Heart right ventricle (tissue), 16 donors: ENCODE measurements at places on chromosomes 3 and 15. TPM values are rescaled to one million over a fixed set of nuclear protein-coding genes. Genes with fewer than 3 reads are reported as not detected.

C3orf49 gene
- total RNA-seq = not detected

DNA sequence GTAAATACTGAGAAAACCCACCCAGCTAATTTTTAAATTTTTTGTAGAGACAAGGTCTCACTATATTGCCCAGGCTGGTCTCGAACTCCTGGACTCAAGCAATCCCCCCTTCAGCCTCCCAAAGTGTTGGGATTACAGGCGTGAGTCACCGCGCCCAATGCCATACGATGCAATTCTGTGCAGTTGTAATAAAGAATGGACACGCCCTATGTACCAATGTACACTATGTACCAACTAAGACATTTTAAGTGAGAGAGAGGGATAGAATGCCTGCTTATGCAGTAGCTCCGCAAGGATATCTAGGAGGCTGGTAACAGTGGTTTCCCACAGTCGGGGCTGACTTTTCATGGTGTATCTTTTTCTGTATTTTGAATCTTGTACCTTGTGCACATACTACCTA is 14.6 kb downstream of the ZNF710 start:
- no peaks in the 10 kb centered on the region for H3K36me3 ChIP-seq
- H3K4me3 ChIP-seq = no peak overlapping the region
- peaks cover 28% of the 10 kb centered on the region for H3K4me1 ChIP-seq

CFAP20DC gene
- not detected for total RNA-seq

- H3K4me3 ChIP-seq = no peak overlapping the region
- peaks cover 72% of the 10 kb centered on the region for H3K36me3 ChIP-seq
- DNase-seq = no peak
- H3K4me1 ChIP-seq = no peaks in the 10 kb centered on the region
- H3K27ac ChIP-seq = no peak overlapping the region
- no peaks in the 10 kb centered on the region for H3K27me3 ChIP-seq
These were observed 33.6 kb downstream of the ZNF280D start for GRCh38 chr15:56699743-56700142.

DNA sequence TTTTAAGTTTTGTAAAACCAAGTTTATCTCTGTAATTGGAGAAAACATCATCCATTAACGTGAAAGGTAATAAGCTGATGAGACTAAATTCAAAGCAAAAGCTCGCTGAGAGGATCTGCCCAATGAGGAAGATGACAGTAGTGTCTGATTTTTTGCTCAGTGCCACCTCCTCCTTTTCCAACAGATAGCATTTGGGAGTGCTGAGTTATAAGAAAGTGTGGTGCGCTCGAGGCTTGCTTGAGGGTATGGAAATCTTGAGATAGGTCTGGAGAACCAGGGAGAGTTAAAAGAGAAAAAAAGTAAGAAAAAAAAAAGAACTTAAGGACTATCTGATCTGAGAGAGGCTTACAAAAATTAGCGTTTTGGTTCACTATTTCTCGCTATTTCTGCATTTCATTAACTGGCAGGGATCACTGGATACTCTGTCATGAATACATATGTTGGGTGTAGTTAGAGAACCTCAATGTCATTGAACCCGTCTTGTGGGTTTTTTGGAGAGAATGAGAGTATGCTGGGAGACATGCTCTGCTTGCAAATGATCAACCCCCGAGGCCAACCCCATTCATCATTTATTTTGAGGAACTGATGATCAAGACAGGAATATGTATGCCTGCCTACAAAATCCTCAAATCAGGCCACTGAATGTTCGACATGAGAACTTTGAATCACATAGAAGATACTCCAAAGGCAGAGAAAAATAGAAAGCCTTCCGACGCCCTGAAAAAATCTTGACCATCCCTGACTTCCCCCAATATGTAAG is 973 bp upstream of the USP13 start:
- H3K27me3 ChIP-seq = no peaks in the 10 kb centered on the region
- H3K4me3 ChIP-seq = peak overlapping the region; percentile 88
- DNase-seq = no peak
- H3K4me1 ChIP-seq = peaks cover 37% of the 10 kb centered on the region
- peak overlapping the region; percentile 95 for H3K27ac ChIP-seq
- H3K36me3 ChIP-seq = no peaks in the 10 kb centered on the region

DNA sequence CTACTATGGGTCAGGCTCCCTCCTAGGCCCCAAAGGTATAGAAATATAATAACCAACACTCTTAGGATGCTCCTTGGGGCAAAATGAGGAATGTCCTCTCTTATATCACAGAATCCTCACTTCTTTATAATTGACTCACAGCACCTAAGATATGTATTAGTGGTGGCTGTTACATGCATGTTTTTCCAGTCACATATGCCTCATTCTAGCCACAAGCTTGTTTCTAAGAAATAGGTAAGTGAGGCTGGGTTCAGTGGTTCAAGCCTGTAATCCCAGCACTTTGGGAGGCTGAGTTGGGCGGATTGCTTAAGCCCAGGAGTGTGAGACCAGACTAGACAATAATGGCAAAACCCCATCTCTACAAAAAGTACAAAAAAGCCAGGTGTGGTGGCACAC is 57.9 kb upstream of the PSMD6 start:
- H3K4me3 ChIP-seq = no peak overlapping the region
- no peak for DNase-seq
- no peak overlapping the region for H3K27ac ChIP-seq
- no peaks in the 10 kb centered on the region for H3K36me3 ChIP-seq

DNA sequence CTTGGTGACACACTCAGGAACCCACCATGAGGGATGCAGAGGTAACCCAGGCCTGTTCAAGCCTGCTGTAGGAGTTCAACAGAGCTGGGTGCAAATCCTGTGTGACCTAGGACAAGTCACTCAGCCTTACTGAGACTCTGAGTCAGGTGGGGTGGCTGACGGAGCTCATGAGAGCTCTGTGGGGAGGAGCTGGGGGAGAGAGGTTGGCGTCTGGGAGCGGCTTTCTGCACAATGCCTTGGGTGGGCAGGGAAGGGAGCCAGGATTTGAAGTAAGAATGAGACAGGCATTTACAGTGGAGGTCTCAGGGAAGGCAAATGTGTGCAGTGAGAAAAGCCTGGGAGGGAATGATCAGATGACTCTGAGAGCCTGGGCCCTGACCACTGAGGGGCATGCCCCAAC is 18.3 kb downstream of the C3orf18 start:
- H3K4me3 ChIP-seq = no peak overlapping the region
- H3K4me1 ChIP-seq = no peaks in the 10 kb centered on the region
- DNase-seq = no peak
- no peak overlapping the region for H3K27ac ChIP-seq

GRCh38 chr3:66615643-66616301 is 115.0 kb upstream of the LRIG1 start:
- H3K27me3 ChIP-seq = no peaks in the 10 kb centered on the region
- no peaks in the 10 kb centered on the region for H3K36me3 ChIP-seq
- no peak overlapping the region for H3K27ac ChIP-seq
- no peak for DNase-seq
- no peak overlapping the region for H3K4me3 ChIP-seq

- no peak overlapping the region for H3K27ac ChIP-seq
- H3K4me3 ChIP-seq = no peak overlapping the region
- H3K27me3 ChIP-seq = no peaks in the 10 kb centered on the region
- H3K4me1 ChIP-seq = no peaks in the 10 kb centered on the region
- no peaks in the 10 kb centered on the region for H3K36me3 ChIP-seq
These were observed 65.3 kb upstream of the GATM start for GRCh38 chr15:45443645-45444044.

GRCh38 chr15:72116731-72117485 is 1.0 kb downstream of the MYO9A start:
- peak overlapping the region; percentile 91 for H3K4me3 ChIP-seq
- peaks cover 54% of the 10 kb centered on the region for H3K4me1 ChIP-seq
- H3K36me3 ChIP-seq = no peaks in the 10 kb centered on the region
- DNase-seq = no peak

IL17RE gene
- total RNA-seq = 0.16 TPM

DNA sequence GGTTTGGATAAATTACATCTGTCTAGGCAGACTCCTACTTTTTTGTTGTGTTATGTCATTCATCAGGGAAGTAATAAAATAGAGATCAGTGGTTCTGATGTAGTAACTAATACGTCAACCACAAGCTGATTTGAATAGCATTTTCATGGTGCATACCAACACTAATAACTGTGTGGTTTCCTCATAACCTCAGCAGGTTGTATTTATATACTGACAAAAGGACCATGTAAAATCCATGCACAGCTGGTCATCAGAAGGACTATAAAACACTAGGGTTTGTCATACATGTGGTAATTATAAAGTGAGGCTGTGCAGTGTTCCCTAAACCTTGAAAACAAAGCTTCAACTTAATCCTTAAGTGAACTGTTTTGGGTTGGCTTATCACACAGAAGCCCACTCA is 216.8 kb upstream of the RBMS3 start:
- no peaks in the 10 kb centered on the region for H3K27me3 ChIP-seq
- no peak overlapping the region for H3K4me3 ChIP-seq
- peaks cover 7% of the 10 kb centered on the region for H3K4me1 ChIP-seq
- DNase-seq = no peak
- no peaks in the 10 kb centered on the region for H3K36me3 ChIP-seq
- H3K27ac ChIP-seq = no peak overlapping the region

GRCh38 chr3:111584744-111585143 is 10.4 kb downstream of the ZBED2 start:
- H3K36me3 ChIP-seq = no peaks in the 10 kb centered on the region
- no peaks in the 10 kb centered on the region for H3K27me3 ChIP-seq
- H3K4me1 ChIP-seq = no peaks in the 10 kb centered on the region
- H3K27ac ChIP-seq = no peak overlapping the region

DNA sequence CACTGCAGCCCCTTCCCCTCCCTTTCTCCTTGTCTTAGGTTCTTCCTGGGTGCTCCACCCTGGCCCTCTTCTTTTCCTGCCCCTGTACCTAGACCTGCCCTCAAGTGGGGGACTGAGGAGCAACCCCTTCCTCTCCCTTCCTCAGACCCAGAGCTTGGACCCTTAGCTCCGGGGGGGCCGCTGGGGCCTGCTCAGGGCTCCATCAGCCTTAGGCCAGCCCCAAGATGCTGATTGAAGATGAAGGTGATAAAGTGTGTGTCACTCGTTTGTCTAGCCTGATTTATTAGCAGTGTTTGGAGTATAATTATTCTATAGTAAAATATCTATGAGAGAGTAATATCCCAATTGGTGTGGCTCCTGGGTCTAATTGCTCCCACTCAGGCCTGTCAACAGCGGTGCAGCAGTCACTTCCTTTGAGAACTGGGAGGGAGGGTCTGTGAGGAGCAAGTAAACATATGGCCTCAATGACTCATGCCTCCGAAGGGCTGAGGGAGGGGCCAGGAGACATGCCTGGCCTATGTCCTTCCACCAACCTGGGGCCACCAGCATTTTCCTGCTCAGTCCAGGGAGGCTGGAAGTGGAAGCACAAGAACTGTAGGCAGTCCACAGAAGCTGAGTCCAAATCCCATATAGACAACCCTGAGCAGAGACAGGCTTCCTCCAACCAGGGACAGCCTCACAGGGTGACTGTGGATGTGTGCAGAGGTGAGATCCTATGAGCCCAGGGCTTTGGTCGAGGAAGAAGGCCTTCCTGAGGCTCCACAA is 123.2 kb downstream of the DNAJB8 start:
- H3K27me3 ChIP-seq = no peaks in the 10 kb centered on the region
- no peak overlapping the region for H3K4me3 ChIP-seq
- H3K27ac ChIP-seq = no peak overlapping the region
- peaks cover 4% of the 10 kb centered on the region for H3K4me1 ChIP-seq

GRCh38 chr3:138845181-138845601 is 10.5 kb upstream of the PIK3CB start:
- DNase-seq = no peak
- H3K27me3 ChIP-seq = no peaks in the 10 kb centered on the region
- no peak overlapping the region for H3K4me3 ChIP-seq
- H3K36me3 ChIP-seq = no peaks in the 10 kb centered on the region
- H3K27ac ChIP-seq = peak overlapping the region; percentile 21
- peaks cover 13% of the 10 kb centered on the region for H3K4me1 ChIP-seq

DNA sequence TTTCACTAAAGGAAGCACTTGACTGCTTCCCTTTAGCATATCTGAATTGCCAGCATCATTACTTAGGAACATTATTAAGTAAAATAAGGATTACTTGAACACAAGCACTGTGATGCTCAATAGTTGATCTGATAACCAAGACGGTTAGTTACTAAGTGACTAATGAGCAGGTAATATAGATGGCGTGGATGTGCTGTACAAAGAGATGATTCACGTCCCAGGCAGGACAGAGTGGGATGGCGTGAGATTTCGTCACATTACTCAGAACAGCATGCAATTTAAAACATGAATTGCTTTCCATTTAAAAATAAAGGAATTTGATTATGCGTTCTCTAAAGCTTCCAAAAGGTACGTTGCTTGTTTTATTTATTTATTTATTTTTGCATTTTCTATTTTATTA is 240.0 kb upstream of the ARHGEF26 start:
- no peaks in the 10 kb centered on the region for H3K27me3 ChIP-seq
- H3K4me1 ChIP-seq = no peaks in the 10 kb centered on the region
- H3K36me3 ChIP-seq = no peaks in the 10 kb centered on the region
- H3K4me3 ChIP-seq = no peak overlapping the region

- H3K27me3 ChIP-seq = no peaks in the 10 kb centered on the region
- H3K27ac ChIP-seq = no peak overlapping the region
- no peak for DNase-seq
These were observed 104.6 kb upstream of the SELENOK start for GRCh38 chr3:53996141-53996874.

DNA sequence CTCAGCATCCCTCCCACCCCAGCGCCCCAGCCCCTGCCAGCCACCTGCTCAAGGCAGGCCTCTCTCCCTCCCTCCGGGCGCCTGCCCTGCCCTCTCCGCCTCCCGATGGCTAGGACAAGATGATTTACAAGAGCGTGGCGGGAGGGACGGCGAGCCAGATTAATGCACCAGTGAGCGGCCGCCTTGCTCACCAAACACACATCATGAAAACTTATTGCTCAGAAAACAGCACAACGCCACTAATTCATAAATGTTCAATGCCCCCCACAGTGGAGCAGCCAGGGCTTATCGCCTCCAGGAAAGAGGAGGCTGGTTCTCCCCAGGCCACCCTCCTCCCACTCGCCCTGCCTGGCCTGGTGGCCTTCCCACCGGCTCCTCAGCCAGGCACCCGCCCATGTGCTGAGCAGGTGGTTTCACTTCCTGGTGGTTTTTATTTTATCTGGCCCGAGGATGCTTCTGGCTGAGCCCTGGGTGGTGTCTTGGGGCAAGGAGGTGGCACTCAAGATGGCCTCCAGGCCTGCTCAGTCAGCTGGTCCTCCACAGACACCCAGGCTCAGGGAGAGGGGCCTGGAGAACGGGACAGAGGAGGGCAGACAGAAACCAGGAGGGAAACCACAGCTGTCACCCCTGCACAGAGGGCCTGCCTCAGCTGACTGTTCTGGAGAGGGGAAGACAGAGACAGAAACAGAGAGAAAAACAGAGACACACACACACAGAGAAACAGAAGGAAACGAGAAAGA is 284.9 kb downstream of the UACA start:
- H3K4me1 ChIP-seq = peaks cover 11% of the 10 kb centered on the region
- H3K36me3 ChIP-seq = no peaks in the 10 kb centered on the region
- no peak overlapping the region for H3K4me3 ChIP-seq
- H3K27ac ChIP-seq = no peak overlapping the region
- DNase-seq = no peak

DNA sequence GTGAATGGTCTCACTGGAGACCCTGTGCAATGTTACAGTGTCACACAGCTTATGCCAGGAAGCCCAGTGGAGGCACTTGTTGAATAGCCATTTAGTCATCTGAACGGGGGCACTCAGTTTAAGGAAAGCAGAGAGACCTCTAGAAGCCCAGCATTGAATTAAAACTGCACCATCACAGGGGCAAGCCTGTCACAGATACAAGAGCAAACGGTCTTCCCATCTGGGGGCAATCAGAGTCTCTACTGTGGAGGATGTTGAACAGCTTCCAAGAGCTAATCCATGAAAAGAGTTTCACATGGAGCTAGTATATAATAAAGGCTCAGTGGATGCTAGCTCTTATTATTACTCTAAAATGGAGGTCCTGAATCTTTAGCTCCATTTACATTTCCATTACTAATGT is 553.7 kb upstream of the ARRDC4 start:
- DNase-seq = no peak
- no peaks in the 10 kb centered on the region for H3K36me3 ChIP-seq
- H3K4me1 ChIP-seq = no peaks in the 10 kb centered on the region
- no peaks in the 10 kb centered on the region for H3K27me3 ChIP-seq
- no peak overlapping the region for H3K4me3 ChIP-seq
